ENCODE measurements at places on chromosomes 1 and 21.

DNA sequence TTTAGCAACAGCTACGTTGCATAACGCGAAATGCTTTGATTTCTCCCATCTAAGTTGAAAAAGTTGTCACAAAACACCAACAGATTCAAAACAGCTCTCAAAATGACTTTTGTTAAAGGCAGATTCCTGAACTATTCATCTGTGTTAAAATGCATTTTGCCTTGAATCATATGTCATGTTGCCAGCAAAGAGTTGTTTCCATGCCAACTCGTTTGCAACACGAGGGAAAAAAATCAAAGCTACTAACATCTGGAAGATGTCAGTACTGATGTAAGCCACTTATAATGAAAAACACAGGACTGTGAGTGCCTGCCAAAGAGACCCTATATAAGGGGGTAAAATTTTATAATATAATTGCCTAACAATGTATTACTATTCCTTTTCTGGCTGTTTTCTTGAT is 182.7 kb upstream of the PTBP2 start:
- no peak for DNase-seq

DNA sequence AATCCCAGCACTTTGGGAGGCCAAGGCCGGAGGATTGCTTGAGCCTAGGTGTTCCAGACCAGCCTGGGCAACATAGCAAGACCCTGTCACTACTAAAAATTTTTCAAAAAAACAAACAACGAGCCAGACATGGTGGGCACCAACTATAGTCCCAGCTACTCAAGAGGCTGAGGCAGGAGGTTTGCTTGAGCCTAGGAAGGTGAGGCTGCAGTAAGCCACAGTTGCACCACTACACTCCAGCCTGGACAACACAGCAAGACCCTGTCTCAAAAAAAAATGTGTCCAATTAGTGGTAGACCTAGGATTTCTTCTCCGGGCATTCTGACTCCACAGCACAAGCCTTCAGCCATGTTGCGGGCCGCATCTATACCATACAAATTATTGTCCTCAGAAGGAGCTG is 6.7 kb upstream of the IGSF8 start:
- no peak for DNase-seq

- DNase-seq: no peak
Observed at GRCh38 chr1:80427881-80428280, 1372.9 kb upstream of the ADGRL2 start.

DNA sequence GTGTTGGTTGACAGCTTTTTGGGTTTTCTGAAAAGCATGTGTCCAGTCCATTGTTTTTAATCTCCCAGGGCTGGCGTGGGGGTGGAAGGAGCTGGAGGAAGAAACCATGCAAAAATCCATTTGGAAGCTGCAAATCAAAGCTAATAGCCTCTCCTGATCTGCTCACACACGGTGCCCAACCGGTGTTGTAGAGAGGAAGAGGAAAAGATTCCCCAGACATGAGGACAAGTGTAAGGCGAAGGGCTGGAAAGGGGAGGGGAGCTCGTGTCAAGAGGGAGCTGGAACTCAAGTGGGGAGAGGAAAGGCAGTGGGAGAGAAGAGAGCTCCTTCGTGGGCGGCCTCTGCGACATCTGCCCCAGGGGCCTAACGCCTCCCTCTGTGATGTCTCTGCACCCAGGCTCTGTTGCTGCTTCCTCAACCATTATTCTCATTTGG is 112.3 kb upstream of the IRF2BP2 start:
- no peak for DNase-seq
